ENCODE measurements at places on chromosomes 4 and X.

- peak; percentile 48 for DNase-seq
Observed at GRCh38 chr4:80265571-80266252, 752 bp upstream of the FGF5 start.

DNA sequence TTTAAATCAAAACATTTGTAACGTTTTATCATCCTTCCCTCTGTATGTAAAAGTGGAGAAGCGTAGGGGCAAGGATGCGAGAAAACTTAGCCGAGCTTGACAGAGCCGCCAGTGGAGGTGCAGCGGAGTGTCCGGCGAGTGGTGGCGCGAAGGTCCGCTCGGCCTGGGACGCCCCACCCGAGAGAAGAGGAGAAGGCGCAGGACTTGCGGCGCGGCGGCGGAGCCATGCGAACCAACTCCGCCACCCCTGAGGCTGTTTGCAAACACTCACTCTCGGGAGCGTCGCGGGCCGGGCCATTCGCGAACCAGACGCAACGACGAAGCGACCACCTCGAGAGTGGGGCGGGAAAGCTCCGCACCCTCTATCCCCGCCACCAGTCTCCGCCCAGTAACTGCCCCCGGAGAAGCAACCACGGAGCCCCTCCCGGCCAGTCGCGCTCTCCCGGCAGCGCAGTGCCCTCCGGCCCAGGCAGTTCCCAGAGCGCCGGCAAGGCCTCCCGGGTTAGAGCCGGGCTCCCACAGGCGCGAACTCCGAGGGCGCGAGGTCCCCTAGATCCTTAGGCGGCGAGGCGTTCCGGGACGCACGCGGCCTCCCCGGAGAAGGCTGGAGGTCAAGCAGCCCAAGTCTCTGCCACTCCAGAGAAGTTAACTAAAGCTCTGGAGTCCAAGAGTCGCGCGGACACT lies 2.3 kb upstream of the MAB21L2 start:
- peak; percentile 3 for DNase-seq

GRCh38 chr4:42282081-42282901 lies 115.0 kb upstream of the SHISA3 start:
- DNase-seq, result peak; percentile 11

DNA sequence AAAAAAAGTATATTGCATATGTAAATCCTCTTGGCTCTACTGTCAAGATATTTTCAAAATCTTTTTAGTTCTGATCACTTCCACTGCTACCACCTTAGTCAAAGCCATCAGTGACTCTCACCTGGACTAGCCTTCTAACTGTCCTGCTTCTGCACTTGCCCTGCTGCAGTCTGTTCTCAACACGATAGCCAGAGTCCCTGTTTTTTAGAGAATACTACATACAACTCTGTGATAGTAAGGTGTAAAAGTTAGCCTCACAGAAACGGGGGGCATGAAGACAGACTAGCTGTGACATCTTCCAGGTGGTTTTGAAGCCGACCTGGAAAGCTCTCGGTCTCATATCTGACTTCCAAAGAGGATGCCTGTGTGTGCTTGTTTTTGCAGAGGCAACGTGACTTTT lies 24.7 kb downstream of the EIF2S3 start:
- DNase-seq, result no peak

GRCh38 chr4:72779241-72779640 lies 210.2 kb upstream of the ADAMTS3 start:
- DNase-seq, result no peak

- DNase-seq, result no peak
Observed at GRCh38 chr4:121938282-121939092, 13.4 kb downstream of the TRPC3 start.

DNA sequence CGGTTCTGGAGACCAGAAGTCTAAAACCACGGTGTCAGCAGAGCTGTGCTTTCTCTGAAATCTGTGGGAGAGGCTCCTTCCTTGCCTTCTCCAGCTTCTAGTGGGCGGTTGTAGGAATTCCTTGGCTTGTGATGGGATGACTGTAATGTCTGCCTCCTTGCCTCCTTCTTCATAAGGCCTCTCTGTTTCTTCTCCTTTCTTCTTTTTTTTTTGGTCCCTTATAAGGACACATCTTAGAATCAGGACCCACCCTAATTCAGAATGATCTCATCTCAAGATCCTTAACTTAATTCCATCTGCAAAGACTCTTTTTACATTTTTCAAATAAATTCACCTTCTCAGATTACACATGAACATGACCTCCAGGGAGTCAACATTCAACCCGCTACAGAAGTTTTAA lies 186.9 kb downstream of the STK32B start:
- DNase-seq, result no peak

GRCh38 chr4:119657111-119657611 lies 28.6 kb upstream of the PDE5A start:
- DNase-seq, result no peak

GRCh38 chr4:5827108-5828004 lies 65.5 kb downstream of the CRMP1 start:
- DNase-seq, result no peak

GRCh38 chr4:182277377-182277776 lies 34.2 kb downstream of the TENM3 start:
- DNase-seq, result no peak

- no peak for DNase-seq
Observed at GRCh38 chrX:19906293-19906692, 18.9 kb upstream of the SH3KBP1 start.

DNA sequence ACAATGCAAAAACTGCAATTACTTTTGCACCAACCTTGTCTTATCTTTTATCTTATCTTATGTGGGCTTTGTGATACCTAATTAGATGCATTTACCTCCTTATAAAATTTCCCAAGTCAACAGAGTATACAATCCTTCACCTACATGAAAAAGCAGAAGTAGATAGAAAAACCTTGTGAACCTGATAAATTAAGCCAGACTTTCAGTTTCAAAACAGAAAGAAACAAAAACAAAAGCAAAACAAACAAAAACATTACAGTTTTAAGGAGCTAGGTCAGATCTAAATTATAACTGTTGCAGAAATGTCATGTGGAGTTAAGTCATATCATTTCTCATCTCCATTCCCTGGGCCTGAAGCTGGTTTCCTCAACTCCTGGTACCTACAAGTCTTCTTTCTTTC lies 24.9 kb upstream of the CXXC4 start:
- DNase-seq, result no peak

DNA sequence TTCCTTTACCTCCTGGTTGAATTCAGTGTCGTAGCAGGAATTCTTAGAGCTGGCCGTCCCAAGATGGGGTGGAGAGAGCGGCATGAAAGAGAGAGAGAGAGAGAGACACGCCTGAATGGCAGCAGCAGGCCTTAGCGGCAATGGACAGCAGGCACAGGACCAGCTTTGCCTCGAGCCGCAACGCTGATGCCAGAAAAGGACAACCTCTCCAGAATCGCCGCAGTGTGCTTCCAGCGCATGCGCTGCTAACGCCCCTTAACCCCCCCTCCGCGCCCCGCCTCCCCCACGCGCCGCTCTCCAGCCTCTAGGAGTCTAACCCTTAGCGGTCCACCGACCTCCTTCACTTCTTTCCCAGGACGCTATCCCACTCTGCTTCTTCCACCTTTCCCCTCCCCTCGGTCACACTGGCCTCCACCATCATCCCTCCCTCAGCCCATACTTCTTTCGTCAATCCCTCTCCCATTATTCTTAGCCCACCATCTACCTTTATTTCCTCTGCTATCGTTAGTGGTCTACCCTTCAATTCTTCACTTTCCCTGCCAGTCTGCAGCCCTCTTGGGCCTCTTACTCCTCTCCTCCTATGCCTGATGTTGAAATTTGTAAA lies 10.5 kb upstream of the ZCCHC13 start:
- DNase-seq, result peak; percentile 78

GRCh38 chr4:24192018-24192641 lies 302.3 kb upstream of the PPARGC1A start:
- no peak for DNase-seq

DNA sequence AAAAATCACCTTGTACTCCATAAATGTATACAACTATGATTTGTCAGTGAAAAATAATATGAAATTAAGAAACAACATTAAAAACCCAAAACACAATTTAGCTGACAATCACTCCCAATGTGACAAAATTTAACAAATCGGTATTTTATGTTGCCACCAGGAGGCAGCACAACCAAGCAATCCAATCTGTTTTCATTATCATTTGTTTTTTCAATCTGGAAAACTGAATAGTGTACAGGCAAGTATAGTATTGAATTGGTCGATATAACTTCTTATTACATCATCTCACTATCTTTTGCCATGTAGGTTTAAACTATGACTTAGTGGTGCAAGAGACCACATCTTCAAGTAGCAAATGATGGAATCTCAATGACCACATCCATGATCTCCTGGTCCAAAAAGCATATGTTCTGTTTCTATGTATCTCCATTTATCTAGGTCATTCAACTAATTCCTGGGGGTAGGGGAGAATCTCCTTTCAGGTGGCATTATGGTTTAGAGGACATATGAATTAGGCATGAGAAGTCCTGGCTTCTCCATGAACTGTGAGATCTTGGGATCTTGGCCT lies 112.9 kb upstream of the AGA start:
- no peak for DNase-seq

DNA sequence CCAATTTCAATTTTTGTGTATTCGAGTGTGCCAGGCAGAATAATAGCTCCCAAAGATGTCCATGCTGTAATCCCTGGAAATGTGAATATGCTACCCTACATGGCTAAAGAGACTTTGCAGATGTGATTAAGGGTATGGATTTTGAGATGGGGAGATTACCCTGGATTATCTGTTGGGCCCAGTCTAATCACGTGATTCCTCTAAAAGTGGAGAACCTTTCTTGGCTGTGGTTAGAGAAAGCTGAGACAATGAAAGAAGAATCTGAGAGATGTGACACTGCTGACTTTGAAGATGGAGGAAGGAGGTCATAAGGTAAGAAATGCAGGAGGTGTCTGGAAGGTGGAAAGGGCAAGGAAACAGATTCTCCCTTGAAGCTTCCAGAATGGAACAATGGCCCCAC lies 503.5 kb upstream of the PITX2 start:
- no peak for DNase-seq

- DNase-seq, result no peak
Observed at GRCh38 chr4:80367737-80368136, 32.2 kb downstream of the CFAP299 start.

GRCh38 chr4:24352112-24352511 lies 232.2 kb downstream of the DHX15 start:
- DNase-seq, result no peak

DNA sequence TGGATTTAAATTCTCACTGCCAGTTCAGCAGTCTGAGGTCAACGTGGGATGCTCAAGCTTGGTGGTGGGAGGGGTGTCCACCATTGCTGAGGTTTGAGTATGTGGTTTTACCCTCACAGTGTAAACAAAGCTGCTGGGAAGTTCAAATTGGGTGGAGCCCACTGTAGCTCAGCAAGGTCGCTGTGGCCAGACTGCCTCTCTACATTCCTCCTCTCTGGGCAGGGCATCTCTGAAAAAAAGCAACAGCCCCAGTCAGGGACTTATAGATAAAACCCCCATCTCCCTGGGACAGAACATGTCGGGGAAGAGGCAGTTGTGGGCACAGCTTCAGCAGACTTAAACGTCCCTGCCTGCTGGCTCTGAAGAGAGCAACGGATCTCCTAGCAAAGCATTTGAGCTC lies 14.9 kb upstream of the RRAGB start:
- no peak for DNase-seq

DNA sequence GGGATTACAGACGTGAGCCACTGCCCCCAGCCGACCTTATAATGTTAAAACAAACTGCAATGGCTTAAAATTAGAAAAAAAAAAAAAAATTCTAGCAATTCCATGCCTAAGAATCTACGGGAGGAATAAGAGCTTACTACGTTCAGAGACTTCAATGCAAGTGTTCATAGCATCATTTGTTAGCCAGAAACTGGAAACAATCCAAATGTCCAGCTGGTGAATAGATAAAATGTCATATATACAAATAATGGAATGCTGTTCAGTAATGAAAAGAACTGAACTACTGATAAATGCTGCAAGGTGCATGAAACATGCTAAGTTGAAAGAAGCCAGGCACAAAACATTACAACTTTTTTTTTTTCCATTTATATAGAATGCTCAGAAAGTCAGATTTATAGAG lies 5.3 kb downstream of the EXOSC9 start:
- DNase-seq, result no peak

GRCh38 chr4:159191989-159192388 lies 89.1 kb downstream of the RAPGEF2 start:
- DNase-seq, result peak; percentile 16

- DNase-seq, result no peak
Observed at GRCh38 chr4:83504503-83504902, 19.6 kb upstream of the ABRAXAS1 start.

- no peak for DNase-seq
Observed at GRCh38 chr4:107989162-107989536, 540 bp upstream of the HADH start.

DNA sequence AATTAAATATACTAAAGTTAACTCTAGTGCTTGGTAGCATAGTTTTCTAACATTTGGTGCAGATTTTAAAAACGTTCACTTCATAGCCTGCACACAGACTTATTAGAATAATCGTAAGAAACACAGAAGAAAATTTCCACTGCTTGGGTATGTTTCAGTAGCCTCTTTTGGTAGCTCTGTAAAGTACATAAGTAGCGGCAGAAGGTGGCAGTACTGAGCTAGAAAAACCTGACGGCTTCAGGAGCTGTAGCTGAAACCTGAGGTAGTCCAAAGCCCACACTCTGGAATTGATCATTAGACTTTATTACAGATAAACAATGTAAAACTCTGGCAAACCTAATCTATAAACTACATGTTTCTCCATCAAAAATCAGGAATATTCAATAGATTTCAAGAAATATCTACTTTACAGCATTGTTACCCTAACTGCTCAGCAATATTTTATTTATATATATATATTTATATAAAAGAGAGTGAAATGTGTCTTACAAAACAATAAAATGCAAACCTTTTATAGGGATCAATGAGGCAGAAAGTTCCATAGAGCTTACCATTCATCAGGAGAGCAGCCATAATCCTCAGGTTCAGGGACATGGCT lies 88.2 kb downstream of the ATP8A1 start:
- DNase-seq, result peak; percentile 60

GRCh38 chr4:124904723-124905388 lies 192.3 kb upstream of the ANKRD50 start:
- DNase-seq, result no peak

GRCh38 chrX:56803850-56804681 lies 75.0 kb downstream of the NBDY start:
- DNase-seq, result no peak

DNA sequence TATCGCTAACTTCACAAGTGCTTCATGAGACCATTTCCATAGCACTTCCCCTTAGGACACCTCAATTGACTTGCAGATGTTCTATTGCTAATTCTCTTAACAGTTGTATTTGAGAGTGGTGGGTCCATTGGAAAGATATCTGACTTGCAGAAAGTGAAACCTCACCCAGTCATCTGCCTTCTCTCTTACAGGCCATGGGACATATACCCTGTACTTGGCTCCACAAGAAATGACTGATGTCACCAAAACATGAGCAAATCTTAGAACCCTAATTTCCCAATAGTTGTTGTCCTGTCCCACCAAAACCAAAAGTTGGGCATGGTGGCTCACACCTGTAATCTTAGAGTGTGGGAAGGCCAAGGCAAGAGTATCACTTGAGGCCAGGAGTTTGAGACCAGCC lies 101.9 kb upstream of the MAML3 start:
- DNase-seq, result no peak

DNA sequence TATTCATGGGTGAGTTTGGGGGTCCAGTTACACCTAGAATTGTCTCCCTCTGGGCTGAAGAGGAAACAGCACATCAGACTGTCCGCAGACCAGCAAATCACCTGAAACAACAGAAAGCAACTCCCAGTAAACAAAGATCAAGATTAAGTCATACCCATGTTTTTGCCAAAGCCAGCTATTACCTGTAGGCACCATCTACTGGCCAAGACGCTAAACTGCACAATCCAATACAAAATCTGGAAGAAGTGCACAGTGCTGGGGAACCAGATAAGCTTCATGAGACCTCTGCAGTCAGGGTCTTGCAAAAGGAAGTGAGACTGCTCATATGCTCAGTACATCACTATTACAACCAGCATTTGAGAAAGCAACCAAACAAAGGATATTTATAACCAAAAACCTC lies 157.5 kb upstream of the ITM2A start:
- no peak for DNase-seq
